Melanocyte of skin (primary cell): ENCODE measurements at places on chromosomes 4 and X. TPM values are rescaled to one million over a fixed set of nuclear protein-coding genes. Genes with fewer than 3 reads are reported as not detected.

The PWWP3B gene
- total RNA-seq = not detected in 2 replicates

The MAGEC3 gene
- not detected in 2 replicates for total RNA-seq

The TACC3 gene
- 22.2 and 22.6 TPM in 2 replicates for total RNA-seq

The EIF2S3 gene
- total RNA-seq = 268 and 369 TPM in 2 replicates

The BTC gene
- 0.31 TPM in 1 of 2 replicates, not detected in the other for total RNA-seq

The BRS3 gene
- not detected in 2 replicates for total RNA-seq

The ANKRD17 gene
- 60.6 and 77.8 TPM in 2 replicates for total RNA-seq

The DUX4 gene
- total RNA-seq = not detected in 2 replicates

The RXFP1 gene
- not detected in 2 replicates for total RNA-seq

The NSUN7 gene
- total RNA-seq = 0.15 and 0.67 TPM in 2 replicates

The HERC5 gene
- total RNA-seq = 36.7 and 86.7 TPM in 2 replicates

The HAUS3 gene
- total RNA-seq = 11.0 and 15.3 TPM in 2 replicates

The NAA11 gene
- not detected in 2 replicates for total RNA-seq

The ZNF280C gene
- total RNA-seq = 6.3 and 9.7 TPM in 2 replicates

The CABS1 gene
- total RNA-seq = not detected in 2 replicates

The SPINK2 gene
- total RNA-seq = not detected in 2 replicates

The PNMA6A gene
- 3.0 and 5.7 TPM in 2 replicates for total RNA-seq

The GLUD2 gene
- total RNA-seq = 9.3 and 11.4 TPM in 2 replicates

The CXCL8 gene
- 8.6 and 27.6 TPM in 2 replicates for total RNA-seq

The RHOXF1 gene
- not detected in 2 replicates for total RNA-seq

The KLHL2 gene
- 12.7 and 17.3 TPM in 2 replicates for total RNA-seq

The GABRG1 gene
- not detected in 2 replicates for total RNA-seq

The ZNF674 gene
- 2.3 and 2.8 TPM in 2 replicates for total RNA-seq

The SPARCL1 gene
- under 0.01 and 4.0 TPM in 2 replicates for total RNA-seq

The ARHGAP36 gene
- total RNA-seq = not detected in 2 replicates

The PPEF2 gene
- total RNA-seq = not detected in 2 replicates

The GAGE12F gene
- not detected in 2 replicates for total RNA-seq

The NUP62CL gene
- total RNA-seq = 1.7 and 2.0 TPM in 2 replicates

The RBM46 gene
- 0.15 TPM in 1 of 2 replicates, not detected in the other for total RNA-seq

The SSX2B gene
- not detected in 2 replicates for total RNA-seq

The ZFYVE28 gene
- total RNA-seq = 6.6 and 8.7 TPM in 2 replicates

The XG gene
- under 0.01 TPM in 1 of 2 replicates, not detected in the other for total RNA-seq

The CENPVL1 gene
- total RNA-seq = not detected in 2 replicates

The SLC25A6 gene
- 157 and 237 TPM in 2 replicates for total RNA-seq

The AMTN gene
- not detected in 2 replicates for total RNA-seq

The ARHGEF6 gene
- 3.8 and 6.9 TPM in 2 replicates for total RNA-seq

The CNGA1 gene
- total RNA-seq = not detected in 2 replicates

The RHOXF2 gene
- not detected in 2 replicates for total RNA-seq
